ENCODE measurements at places on chromosomes 12 and 14.

- no peak for DNase-seq
Observed at GRCh38 chr12:26135010-26135420, 10.2 kb upstream of the BHLHE41 start.

DNA sequence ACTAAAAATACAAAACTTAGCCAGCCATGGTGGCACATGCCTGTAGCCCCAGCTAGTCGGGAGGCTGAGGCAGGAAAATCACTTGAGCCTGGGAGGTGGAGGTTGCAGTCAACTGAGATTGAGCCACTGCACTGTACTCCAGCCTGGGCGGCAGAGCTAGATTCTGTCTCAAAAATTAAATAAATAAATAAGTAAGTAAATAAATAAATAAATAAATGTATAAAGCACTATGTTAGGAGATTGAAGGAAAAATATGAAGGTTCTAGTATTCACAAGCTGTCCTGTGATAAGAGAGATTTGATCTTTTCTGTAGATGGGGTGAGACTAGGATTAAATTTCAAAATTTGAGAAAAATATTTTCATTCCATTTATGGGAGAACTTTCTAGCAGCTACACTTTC is 5.7 kb downstream of the DNAJC22 start:
- no peak for DNase-seq

- DNase-seq: no peak
Observed at GRCh38 chr14:22998329-22999012, 11.5 kb downstream of the C14orf93 start.

GRCh38 chr12:8834230-8834629 is 11.8 kb downstream of the A2ML1 start:
- DNase-seq: no peak

GRCh38 chr12:21257172-21257571 is 77.5 kb downstream of the SLCO1A2 start:
- no peak for DNase-seq

DNA sequence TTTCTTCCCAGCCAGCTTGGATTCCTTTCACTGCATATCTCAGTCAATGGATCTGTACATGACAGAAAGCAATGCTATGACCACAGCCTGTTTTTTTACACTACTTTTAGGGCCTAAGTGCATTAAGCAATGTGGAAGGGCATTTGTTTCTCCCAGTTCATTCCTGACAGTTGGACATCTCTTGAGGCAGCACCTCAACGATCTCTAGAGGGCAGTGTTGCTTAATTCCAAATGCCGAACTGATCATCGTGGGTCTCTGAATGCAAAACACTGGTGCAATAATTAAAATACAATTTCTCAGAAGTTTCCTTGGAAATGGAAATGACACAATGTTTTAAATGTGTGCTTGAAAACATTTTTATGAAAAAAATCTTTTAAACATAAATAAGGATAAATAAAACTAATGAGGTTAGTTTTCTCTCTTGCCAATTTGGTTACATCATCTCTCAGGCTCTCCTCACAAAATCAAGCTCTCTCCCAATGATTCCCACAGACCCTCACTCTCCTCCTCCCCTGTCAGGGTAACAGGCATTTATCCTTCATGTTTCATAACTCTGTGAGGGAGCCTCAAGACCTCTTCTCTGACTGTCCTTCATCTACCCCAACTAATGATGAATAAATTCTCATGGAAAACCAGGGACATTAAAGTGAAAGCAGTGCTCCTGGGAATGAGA is 192.4 kb upstream of the SLC16A7 start:
- peak; percentile 31 for DNase-seq

DNA sequence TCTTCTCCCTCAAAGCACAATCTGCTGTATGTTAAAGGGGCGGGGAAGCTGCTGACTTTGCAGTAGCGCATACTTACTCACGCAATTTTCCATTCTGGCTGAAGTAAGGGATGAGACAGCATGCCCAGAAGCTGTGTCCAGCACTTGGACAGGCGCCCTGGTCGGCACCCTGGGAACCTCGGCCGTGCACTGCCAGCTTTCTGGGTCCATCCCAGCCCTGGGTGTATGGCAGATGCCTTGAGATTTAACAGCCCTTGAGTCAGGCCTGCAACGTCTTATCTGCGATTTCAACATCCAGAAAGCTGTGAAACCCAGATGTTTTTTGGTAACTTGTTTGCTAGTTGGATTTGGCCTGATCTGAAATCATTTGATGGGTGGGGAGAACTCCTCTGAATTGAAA is 16.1 kb downstream of the EML1 start:
- DNase-seq: no peak

GRCh38 chr12:66903782-66904396 is 225.0 kb upstream of the GRIP1 start:
- no peak for DNase-seq

DNA sequence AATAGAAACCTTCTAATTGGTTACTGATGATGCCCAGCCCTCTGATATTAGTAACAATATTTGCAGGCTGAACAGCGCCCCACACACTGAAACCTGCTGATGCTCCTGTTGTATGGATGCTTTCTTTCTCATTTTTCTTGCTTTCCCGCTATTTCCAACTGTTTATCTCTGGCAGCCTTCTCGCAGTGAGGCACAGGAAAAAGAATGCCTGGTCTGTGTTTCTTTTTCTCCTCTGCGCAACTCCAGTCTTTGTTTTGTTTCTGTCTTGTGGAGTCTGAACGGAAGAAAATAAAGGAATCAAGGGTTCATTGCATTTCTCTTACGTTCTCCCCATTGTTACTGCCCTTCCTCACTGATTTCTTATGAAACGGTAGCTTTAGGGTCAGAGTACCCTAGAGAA is 451.2 kb downstream of the EGLN3 start:
- no peak for DNase-seq

DNA sequence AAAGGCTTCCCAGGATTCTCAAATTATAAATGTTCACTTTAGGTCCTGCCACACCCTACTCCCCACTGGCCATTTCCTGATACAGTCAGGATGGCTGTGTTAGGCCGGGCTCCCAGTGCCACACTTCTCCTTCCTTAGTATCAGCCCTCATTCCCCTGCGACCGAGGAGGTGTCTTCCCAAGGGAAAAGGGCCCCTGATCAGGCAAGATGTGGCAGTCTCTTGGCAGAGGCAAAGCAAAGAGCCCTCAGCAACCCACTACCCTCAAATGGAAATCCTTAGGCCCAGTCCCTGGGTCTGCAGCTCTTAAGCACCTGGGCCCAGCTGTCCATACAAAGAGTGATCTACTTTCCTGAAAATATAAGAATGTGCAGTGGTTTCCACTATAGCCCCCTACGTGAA is 96.5 kb upstream of the VASH1 start:
- DNase-seq: no peak

GRCh38 chr12:27823038-27823437 is 43.0 kb upstream of the MANSC4 start:
- no peak for DNase-seq

DNA sequence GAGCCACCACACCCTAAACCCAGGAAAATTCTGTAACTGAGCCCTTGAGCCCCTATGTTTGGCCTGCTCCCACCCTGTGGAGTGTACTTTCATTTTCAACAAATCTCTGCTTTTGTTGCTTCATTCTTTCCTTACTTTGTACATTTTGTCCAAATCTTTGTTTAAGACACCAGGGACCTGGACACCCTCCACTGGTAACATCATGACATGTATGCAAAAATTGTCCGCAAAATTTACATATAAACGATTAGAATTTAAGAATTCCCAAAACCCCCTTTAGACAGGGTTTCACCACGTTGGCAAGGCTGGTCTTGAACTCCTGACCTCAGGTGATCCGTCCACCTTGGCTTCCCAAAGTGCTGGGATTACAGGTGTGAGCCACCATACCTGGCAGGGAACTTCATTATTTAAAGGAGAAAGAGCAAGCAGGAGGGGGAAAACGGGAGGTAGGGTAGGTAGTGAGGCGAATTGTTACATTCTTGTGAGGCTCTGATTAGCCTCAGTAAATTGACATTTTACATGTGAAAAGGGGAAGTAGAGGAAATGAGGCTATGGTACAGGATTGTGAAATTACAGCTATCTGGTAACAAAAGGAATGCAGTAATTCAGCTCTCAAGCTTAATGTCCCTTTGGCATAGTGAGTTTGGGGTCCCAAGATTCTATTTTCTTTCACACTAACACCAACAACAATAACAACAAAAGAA is 27.6 kb downstream of the TUBA1A start:
- no peak for DNase-seq

- no peak for DNase-seq
Observed at GRCh38 chr14:91396959-91397815, 20.4 kb downstream of the CCDC88C start.

GRCh38 chr14:66025779-66026178 is 460.4 kb upstream of the CCDC196 start:
- DNase-seq: no peak

DNA sequence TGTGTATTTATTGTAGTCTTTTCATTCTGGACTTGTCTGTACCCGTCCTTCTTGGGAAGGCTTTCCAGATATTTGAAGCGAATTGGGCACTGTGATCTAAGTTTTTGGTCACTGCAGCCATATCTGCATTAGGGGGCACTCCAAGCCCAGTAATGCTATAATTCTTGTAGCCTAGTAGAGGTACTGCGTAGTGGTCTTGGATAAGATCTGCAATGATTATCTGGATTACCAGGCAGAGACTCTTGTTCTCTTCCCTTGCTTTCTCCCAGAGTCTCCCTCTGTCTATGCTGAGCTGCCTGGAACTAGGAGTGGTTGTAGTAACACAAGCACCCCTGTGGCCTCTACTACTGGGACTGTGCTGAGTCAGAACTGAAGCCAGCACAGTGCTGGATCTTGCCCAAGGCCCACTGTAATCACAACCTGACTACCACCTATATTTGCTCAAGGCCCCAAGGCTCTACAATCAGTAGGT is 30.0 kb downstream of the SLC38A2 start:
- DNase-seq: no peak

- no peak for DNase-seq
Observed at GRCh38 chr14:102203382-102203781, 63.7 kb downstream of the WDR20 start.

- DNase-seq: no peak
Observed at GRCh38 chr14:52267501-52268278, at the start of gene PTGDR. PTGDR (plus strand) TSS chr14:52267698; CDS start chr14:52267815, 117 bp downstream.

- no peak for DNase-seq
Observed at GRCh38 chr12:111283966-111284365, 84.9 kb downstream of the PHETA1 start.

DNA sequence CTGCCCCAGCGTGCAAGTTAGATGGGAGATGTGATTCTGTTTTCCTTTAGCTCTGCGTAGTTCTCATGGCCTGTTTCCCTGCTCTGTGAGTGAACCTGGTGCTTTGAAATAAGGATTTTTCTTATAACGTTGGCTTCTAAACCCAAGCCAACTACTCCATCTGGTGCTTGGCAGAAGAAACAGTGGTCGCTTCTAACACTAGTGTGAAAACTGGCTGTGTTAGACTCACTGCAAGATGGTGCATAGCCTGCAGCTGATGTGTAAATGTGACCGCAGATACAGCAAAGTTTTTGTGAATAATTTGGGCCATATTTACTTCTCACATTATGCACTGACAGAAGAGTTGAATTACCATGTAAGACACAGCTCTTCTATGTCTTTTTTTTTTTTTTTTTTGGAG is 12.2 kb downstream of the GTF2H3 start:
- no peak for DNase-seq

DNA sequence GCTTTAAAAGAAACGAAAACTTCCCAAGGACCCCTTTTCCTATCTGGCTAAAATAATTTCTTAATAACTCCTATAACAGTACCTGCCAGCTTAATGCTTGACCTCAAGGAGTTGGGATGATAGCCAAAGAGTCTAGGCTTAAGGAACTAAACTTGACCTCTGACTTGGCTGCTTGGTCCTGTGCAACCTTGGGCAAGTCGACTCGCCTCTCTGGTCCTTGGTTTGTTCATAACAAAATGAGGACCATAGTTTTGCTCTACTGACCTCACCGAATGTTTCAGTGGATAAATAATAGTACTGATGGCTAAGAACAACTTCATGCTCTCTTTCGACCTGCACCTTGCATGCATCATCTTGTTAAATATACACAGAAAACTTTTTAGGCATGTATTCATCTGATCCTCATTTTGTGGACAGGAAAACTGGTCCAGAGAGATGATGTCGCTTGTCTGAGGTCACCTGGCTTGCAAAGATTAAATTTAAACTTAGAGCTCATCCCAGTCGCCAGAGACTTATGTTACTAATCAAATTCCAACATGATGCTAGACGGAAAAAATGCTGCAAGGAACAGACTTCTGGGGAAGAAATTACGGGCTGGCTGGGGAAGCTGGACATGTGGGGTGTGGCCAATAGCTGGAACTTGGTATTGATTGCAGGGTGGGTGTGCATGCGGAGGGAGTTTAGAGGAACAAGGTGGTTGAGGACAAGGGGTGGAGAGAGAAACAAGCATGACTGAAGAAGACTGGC is 38.0 kb upstream of the WSCD2 start:
- no peak for DNase-seq

- no peak for DNase-seq
Observed at GRCh38 chr14:24735984-24736630, 102.1 kb upstream of the GZMB start.

DNA sequence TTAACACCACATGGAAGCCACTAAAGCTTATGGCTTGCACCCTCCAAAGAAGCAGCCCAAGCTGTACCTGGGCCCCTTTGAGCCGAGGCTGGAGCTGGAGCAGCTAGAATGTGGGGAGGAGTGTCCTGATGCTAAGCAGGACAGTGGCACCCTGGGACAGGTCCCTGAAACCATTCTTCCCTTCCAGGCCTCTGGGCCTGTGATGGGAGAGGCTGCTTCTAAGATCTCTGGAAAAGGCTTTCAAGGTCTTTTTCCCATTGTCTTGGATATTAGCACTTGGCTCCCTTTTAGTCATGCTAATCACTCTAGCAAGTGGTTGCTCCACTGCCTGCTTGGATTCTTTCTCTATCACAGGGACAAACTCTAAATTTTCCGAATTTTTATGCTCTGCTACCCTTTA is 40.9 kb downstream of the OSBPL8 start:
- DNase-seq: no peak

DNA sequence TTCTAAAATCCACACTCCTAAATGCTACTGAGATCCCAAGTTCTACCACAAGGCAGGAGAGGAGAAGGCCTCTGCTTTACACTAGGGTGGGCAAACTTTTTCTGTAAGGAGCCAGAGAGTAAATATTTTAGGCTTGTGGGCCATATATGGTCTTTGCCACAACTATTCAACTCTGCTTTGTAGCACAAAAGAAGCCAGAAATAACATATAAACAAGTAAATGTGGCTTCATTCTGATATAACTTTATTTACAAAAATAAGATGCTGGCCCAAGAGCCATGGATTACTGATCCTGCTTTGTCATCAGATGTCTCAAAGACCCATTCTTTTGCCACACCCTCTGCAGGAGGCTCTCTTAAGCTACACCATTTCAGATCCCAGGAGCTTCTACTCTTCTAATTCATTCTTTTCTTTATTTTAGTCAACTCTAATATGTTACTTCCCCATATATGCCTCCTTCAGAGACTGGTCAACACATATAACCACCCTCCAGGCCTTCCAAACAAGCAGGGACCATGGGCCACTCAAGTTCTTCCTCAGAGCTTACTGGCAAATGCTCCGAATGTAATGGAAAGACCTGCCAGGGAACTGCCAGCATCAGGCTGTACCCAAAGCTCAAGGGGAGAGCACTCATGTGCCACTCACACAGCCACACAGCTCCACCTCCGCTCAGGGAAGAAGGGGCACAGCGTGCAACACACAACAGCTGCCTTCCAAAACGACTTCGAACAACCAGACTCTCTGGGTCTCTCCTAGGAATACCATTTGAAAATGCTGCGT is 15.6 kb downstream of the APPL2 start:
- no peak for DNase-seq

- no peak for DNase-seq
Observed at GRCh38 chr12:6450091-6450868, 1.6 kb upstream of the TAPBPL start.

- DNase-seq: no peak
Observed at GRCh38 chr14:63295231-63295685, 23.5 kb downstream of the GPHB5 start.

Measured in kidney epithelial cell (primary cell).